ENCODE measurements at places on chromosomes 4 and X. TPM values are rescaled to one million over a fixed set of nuclear protein-coding genes. Genes with fewer than 3 reads are reported as not detected.

DNA sequence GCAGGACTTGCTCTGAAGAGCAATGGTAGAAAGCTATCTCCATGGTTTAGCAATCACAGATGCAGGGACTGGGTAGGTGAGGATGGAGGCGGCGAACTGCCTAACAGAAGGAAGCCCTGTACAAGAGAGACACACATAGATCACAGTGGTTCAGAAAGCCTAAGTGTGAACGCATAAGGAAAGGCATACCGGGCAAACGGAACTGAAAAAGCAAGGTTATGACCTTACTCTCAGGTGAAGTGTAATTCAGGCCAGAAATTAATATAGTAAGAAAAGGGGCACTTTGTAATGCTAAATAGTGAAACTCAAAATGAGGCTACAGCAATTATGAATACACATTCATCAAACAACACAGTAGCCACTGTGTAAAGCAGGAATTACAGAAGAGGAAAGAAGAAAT is 126.6 kb downstream of the PALLD start:
- no peak for DNase-seq

DNA sequence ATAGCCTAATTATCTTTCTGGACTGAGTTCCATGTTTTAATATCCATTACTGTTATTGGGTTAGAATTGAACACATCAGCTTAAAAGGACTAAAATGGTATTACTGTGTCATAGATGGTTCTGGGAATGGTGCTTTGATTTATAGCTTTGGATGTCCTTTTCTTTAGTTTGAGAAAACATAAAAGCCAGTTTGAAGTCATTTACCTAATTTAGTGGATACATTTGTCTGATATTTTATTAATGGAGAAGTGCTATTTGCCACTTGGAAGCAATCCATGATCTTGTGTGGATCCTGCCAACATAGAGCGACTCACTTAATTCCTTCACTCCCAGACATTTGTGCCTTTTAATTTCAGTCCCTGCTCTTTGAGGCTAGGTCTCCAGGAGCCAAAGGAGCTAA is 212.4 kb upstream of the PACRGL start:
- no peak for DNase-seq

DNA sequence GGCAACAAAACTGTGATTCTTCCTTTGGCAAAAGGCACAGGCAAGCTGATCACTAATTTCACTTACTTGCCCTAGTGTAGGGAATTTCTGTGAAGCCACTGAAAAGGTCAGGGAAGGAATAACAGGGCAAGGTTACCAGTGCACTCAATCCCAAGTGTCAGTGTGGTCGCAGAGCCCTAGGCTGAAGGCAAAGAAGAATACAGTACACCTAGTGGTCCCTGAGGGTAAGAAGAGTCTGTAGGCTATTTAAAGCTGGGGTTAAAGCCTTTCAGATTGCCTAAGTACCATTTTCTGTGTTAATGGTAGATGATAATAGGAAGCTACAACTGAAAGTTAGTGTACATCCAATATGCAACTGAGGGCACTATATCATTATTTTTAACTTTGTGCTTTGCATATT is 173.6 kb upstream of the NRK start:
- no peak for DNase-seq

- DNase-seq = no peak
These were observed 130.6 kb downstream of the UGT8 start for GRCh38 chr4:114729068-114729738.

NXF2 gene
- total RNA-seq = not detected

DNA sequence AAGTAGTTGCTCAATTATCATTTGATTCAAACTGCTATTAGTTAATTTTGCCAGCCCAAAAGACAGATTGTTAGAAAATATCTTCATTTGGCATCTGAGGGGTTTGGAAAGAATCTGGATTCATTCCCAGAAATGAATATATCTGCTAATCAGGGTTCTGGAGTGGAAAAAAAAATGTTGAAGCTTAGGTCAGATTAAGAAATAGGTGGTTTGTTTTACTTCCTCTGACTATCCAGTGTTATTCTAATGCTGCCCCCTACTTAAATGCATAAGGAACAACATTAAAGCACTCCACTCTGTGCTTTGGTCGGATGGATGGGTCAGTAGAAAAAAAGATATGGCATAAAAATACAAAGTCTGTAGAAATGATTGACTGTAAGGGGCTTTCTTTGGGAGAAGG is 89.0 kb downstream of the LUZP4 start:
- DNase-seq = no peak

- no peak for DNase-seq
These were observed 151.6 kb downstream of the EMCN start for GRCh38 chr4:100366213-100366612.

DNA sequence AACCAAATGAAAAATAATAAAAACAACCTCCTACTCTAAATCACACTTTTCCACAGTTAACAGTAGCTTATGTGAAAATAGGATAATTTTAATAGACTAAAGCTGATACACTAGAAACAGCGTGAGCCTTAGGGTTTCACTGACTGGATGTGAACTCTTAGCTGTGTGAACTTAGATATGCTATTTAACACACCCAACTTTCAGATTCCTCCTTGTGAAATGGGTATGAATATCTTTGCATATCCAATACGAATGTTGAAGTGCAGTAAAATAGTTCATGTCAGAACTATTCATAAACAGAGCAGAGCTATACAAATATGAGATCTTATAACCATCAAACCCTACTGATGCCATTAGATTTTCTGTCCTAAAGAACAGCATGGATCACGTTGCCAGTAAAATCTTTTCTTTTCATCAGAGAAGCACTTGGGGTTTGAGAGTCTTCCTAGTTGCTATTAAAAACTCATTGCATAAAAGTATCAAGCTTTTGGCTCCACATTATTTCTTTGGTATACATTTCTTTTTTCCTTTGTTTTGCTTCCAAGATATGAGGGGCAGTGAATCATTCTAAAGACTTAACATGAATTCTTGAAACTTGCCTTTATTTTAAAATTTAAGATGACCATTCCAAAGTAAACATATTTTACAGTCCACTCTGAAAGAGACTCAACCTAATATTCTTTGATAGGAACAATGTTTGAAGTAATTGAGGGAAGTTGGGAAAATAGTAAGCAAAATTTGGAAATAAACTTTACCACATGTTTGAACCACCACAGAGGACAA is 102.4 kb downstream of the CPE start:
- DNase-seq = no peak

- DNase-seq = no peak
These were observed 62.8 kb downstream of the PPP1R2C start for GRCh38 chrX:42714981-42715700.

GRCh38 chr4:165982934-165983333 is 109.9 kb downstream of the TLL1 start:
- no peak for DNase-seq

NKX6-1 gene
- 0.22 TPM for total RNA-seq

DNA sequence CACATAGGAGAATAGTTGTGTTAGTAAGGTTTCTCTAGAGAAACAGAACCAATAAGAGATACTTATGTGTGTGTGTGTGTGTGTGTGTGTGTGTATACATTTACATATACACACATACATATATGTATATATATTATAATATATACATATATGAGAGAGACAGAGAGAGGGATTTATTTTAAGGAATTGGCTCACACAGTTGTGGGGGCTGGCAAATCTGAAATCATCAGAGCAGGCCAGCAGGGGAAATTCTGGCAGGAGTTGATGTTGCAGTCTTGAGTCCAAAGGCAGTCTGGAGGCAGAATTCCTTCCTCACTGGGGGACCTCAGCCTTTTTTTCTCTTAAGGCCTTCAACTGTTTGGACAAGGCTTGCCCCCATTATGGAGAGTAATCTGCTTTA is 38.6 kb upstream of the NHS start:
- DNase-seq = no peak

DNA sequence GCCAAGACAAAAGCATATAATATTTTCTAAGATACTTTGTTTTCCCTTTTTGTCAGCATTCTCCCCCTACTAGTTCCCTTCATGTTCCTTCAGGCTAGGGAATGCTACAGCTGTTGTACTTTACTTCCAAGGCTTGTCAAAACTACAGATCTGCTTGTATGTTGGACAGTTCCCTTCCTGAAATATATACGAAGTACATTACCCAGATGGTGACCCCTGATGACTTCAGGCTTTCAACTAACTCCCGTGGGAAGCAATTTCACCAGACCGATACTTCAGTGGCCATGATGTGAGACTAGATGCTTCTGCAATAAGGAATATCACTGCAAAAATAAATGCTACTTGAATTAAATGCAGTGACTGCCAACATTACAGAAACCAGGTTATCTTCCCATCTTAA is 332.8 kb downstream of the SH2D1A start:
- DNase-seq = no peak
